ENCODE measurements at places on chromosomes 7 and 10. TPM values are rescaled to one million over a fixed set of nuclear protein-coding genes. Genes with fewer than 3 reads are reported as not detected.

Gene BLVRA
- total RNA-seq: 34.6 TPM

Gene NKX1-2
- not detected for total RNA-seq

Gene HDAC9
- total RNA-seq: 15.0 TPM

Gene ZNRF2
- 12.3 TPM for total RNA-seq

Gene TNS3
- total RNA-seq: not detected

Gene DPYSL4
- 6.5 TPM for total RNA-seq

Gene CYP2C18
- not detected for total RNA-seq

Gene C7orf57
- 0.56 TPM for total RNA-seq

Gene NYAP1
- not detected for total RNA-seq

DNA sequence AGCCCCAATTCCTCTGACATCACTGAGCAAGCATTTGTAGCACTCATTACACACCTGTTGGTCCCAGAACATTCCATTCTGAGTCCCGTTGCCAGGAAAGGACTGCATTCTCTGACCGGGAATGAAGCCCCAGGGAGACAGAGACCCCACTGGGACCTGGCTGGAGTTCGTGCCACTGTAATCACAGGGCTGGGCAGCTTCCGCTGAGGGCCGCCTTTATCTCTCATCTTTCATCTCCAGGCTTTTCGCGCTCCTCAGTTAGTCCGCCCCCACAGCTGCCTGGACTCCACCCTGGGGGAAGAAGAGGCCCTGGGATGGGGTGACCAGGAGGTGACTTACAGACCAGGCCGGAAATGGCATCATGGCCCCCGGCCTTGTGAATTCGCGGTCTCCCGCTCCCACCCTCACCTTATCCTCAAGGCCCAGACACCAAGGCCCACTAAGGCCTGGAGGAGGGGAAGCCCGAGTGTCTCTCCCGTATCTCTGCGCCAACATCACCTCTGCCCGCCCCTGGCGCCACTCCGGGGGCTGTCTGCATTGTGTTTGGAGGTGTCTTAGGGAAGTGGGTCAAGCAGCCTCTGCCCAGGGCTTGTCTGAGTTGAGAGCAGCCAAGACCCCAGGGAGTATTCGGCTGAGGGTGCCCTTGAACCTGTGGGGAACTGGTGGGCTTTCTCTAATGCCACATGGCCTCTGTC, 75.4 kb downstream of the PROSER2 start:
- no peak overlapping the region for H3K4me3 ChIP-seq
- no peak overlapping the region for H3K27ac ChIP-seq
- H3K36me3 ChIP-seq: no peaks in the 10 kb centered on the region
- DNase-seq: no peak
- H3K4me1 ChIP-seq: no peaks in the 10 kb centered on the region
- H3K27me3 ChIP-seq: peaks cover 10% of the 10 kb centered on the region

DNA sequence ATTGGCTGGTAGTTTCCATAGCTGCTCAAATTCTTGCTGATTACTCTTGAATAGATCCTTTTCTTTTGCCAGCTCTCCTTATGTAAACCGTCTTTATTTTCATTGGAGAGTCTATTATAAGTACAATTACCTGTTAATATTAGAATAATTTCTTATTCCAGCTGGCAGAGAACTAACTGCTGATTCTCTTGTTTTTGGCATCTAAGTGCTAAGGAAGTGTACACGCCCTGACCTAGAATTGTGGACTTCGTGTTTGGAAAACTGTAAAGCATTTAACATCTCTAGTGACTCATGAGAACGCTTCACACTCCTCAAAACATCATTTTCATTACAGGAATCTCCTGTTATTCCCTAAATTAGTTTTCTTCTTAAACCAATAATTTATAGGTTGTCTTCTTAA, 39.9 kb upstream of the FAM171A1 start:
- peaks cover 14% of the 10 kb centered on the region for H3K27me3 ChIP-seq
- no peak overlapping the region for H3K4me3 ChIP-seq
- H3K27ac ChIP-seq: no peak overlapping the region
- H3K36me3 ChIP-seq: no peaks in the 10 kb centered on the region
- H3K4me1 ChIP-seq: no peaks in the 10 kb centered on the region

- peak overlapping the region; percentile 72 for H3K27ac ChIP-seq
- H3K27me3 ChIP-seq: no peaks in the 10 kb centered on the region
- DNase-seq: no peak
- H3K4me3 ChIP-seq: peak overlapping the region; percentile 54
- peaks cover 29% of the 10 kb centered on the region for H3K4me1 ChIP-seq
Measured at GRCh38 chr10:27541796-27542729, 38.0 kb downstream of the RAB18 start.

GRCh38 chr7:8338206-8338605, 76.2 kb upstream of the ICA1 start:
- no peaks in the 10 kb centered on the region for H3K36me3 ChIP-seq
- no peak for DNase-seq
- no peaks in the 10 kb centered on the region for H3K4me1 ChIP-seq
- H3K27ac ChIP-seq: no peak overlapping the region
- H3K4me3 ChIP-seq: no peak overlapping the region

DNA sequence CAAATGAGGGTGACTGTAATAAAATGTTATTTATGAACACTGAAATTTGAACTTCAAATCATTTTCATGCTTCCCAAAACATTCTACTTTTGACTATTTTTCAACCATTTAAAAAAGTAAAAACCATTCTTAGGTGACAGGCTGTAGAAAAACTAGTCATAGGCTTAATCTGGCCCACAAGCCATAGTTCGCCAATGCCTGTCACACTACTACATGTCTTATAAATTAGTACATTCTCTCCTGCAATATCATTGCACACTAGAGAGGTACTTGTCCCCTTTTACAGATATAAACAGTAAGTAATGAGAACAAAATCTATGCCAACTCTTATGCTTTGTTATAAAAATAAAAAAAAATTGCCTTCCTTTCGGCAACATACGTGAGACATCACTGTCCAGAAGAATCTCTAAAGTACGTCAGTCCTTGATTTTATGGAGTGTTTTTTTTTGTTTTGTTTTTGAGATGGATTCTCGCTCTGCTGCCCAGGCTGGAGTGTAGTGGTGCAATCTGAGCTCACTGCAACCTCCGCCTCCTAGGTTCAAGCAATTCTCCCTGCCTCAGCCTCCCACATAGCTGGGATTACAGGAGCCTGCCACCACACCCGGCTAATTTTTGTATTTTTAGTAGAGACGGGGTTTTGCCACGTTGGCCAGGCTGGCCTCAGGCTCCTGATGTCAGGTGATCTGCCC, 23.2 kb downstream of the UPF2 start:
- DNase-seq: no peak
- no peaks in the 10 kb centered on the region for H3K27me3 ChIP-seq
- H3K36me3 ChIP-seq: no peaks in the 10 kb centered on the region
- no peak overlapping the region for H3K27ac ChIP-seq
- H3K4me1 ChIP-seq: peaks cover 13% of the 10 kb centered on the region
- no peak overlapping the region for H3K4me3 ChIP-seq

DNA sequence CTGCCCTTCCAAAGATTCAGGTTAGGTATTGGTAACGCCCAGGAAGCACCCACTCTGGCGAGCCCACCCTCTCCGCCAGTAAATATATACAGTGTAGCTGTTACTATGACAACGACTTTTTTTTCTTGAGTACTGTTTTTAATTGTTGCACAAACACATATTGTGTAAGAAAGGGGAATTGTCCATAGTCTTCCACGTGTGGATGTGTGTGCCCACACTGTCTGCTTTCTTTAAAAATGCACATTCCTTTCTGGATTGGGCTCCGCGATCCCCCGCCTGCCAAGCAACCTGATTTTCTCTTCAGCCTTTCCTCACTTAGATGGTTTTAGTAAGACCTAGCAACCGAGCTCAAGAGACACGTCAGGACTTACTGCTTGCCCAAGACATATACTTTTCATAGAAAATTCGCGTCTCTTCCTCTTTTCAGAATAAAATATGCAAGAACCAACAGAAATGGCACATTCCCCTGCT, 247.8 kb downstream of the EBF3 start:
- no peak overlapping the region for H3K4me3 ChIP-seq
- H3K27me3 ChIP-seq: no peaks in the 10 kb centered on the region
- no peak overlapping the region for H3K27ac ChIP-seq
- no peaks in the 10 kb centered on the region for H3K4me1 ChIP-seq

DNA sequence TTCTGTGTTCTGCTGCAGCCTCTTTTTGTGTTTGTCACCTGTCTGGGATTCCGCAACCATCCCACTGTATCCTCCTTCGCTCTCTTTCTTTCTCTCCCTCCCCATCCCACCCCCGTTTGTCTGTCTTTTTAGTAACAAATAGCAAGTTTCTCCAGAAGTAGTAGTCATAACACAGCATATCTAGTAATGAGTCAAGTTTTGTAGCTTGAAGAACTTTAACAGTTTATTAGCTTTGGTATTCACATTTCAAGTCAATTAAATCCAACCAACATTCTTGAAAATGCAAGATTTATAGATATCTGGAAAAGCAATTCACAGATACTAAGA, 154.1 kb upstream of the MTPN start:
- H3K4me3 ChIP-seq: no peak overlapping the region
- DNase-seq: no peak
- no peak overlapping the region for H3K27ac ChIP-seq
- no peaks in the 10 kb centered on the region for H3K27me3 ChIP-seq
- H3K36me3 ChIP-seq: peaks cover 5% of the 10 kb centered on the region

GRCh38 chr7:87564296-87564963, 36.3 kb downstream of the ABCB1 start:
- H3K4me1 ChIP-seq: no peaks in the 10 kb centered on the region
- no peak for DNase-seq
- H3K4me3 ChIP-seq: no peak overlapping the region
- no peaks in the 10 kb centered on the region for H3K27me3 ChIP-seq
- no peaks in the 10 kb centered on the region for H3K36me3 ChIP-seq

- no peaks in the 10 kb centered on the region for H3K36me3 ChIP-seq
- H3K27ac ChIP-seq: no peak overlapping the region
- no peak for DNase-seq
- no peaks in the 10 kb centered on the region for H3K27me3 ChIP-seq
- peak overlapping the region; percentile 5 for H3K4me3 ChIP-seq
- peaks cover 10% of the 10 kb centered on the region for H3K4me1 ChIP-seq
Measured at GRCh38 chr10:96991313-96991841, 159.3 kb downstream of the LCOR start.

DNA sequence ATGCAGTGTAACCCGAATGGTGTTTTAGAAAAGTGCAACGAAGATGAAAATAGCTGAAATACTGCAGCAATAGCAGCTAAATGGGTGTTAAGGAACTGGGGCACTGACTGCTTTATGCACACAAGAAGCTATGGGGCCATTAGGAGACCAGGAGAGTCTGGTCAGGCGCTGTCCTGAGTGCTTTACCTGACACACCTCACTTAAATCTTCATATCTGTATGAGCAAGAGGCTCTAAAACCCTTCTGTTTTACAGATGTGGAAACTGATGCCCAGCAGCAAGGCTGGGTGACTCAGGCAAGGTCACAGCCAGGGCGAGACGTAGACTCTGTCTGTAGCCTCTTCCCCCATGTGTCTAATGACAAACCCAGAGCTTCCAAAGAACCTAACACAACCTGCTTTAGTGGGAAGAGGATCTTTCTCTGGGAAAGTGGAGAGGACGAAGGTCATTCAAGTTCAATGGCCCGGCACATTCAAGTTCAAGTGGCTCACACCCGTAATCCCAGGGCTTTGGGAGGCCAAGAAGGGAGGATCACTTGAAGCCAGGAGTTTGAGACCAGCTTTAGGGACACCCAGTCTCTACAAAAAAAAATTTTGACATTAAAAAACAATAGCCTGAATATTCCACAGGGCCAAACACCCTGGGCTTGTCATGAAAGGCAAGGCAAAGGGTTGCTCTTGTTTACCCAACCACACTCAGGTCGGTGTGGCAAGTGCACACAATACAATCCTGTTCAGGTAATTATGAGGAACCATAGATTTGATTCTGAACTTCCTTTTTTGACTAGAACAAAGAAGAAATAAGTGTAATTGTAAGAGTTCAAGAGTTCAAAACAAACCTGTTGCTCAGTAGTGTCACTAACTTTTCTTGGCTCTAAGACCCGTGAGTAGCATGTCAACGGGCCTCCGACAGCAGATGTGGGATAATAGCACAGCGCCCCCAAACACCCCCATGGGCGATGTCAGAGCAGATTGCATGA, 53.7 kb upstream of the KLF6 start:
- peaks cover 38% of the 10 kb centered on the region for H3K4me1 ChIP-seq
- peak overlapping the region; percentile 98 for H3K27ac ChIP-seq
- no peak for DNase-seq

DNA sequence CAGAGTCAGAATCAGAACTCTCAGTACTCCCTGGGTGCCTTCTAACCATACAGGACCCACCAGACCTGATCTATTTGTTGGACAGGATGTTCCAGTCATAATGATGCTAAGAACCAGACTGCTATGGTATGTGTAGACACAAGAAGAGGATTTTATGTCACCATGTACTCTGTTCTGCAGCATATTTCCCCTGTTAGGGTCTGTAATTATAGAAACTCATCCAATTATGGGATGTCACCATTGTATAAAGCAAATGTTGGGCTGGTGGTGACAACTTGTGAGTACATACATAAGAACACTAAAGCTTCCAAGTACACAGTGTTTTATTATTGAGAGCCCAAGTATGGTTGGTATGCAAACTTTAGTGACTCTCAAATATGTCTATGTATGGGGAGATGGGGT, 67.1 kb upstream of the AGBL3 start:
- no peak overlapping the region for H3K27ac ChIP-seq
- no peaks in the 10 kb centered on the region for H3K27me3 ChIP-seq
- H3K4me1 ChIP-seq: no peaks in the 10 kb centered on the region
- DNase-seq: no peak

- H3K4me1 ChIP-seq: peaks cover 1% of the 10 kb centered on the region
- no peak overlapping the region for H3K27ac ChIP-seq
- H3K4me3 ChIP-seq: no peak overlapping the region
- H3K36me3 ChIP-seq: no peaks in the 10 kb centered on the region
- no peak for DNase-seq
- peaks cover under 1% of the 10 kb centered on the region for H3K27me3 ChIP-seq
Measured at GRCh38 chr7:3141326-3141725, 97.7 kb upstream of the CARD11 start.

All from natural killer cell treated with Interleukin-12 subunit alpha and Interleukin-12 subunit beta and Interleukin-15 and Interleukin-18, amount 100 ng/mL, for 72 hours (primary cell).